Keratinocyte (primary cell): ENCODE measurements at places on chromosomes 4 and X. TPM values are rescaled to one million over a fixed set of nuclear protein-coding genes. Genes with fewer than 3 reads are reported as not detected.

GRCh38 chrX:27336466-27337091, 126.6 kb downstream of the PPP4R3C start:
- no peaks in the 10 kb centered on the region for H3K27me3 ChIP-seq
- no peak overlapping the region for H3K27ac ChIP-seq
- no peak for DNase-seq
- no peaks in the 10 kb centered on the region for H3K36me3 ChIP-seq
- no peak overlapping the region for H3K4me3 ChIP-seq

- no peaks in the 10 kb centered on the region for H3K27me3 ChIP-seq
- no peaks in the 10 kb centered on the region for H3K4me1 ChIP-seq
- H3K27ac ChIP-seq: no peak overlapping the region
- DNase-seq: no peak
- no peak overlapping the region for H3K4me3 ChIP-seq
Observed at GRCh38 chr4:137694138-137694537, 161.8 kb upstream of the PCDH18 start.

The HTN3 gene
- polyA plus RNA-seq: not detected in 3 replicates

GRCh38 chr4:185002784-185003183, 15.5 kb upstream of the HELT start:
- H3K4me1 ChIP-seq: peaks cover 5% of the 10 kb centered on the region
- no peak overlapping the region for H3K4me3 ChIP-seq
- H3K27ac ChIP-seq: no peak overlapping the region
- DNase-seq: no peak
- no peaks in the 10 kb centered on the region for H3K36me3 ChIP-seq

The PJA1 gene
- polyA plus RNA-seq: 13.9 to 24.4 TPM (median 19.2 TPM) in 3 replicates

The SPACA5 gene
- polyA plus RNA-seq: not detected in 3 replicates

- H3K36me3 ChIP-seq: no peaks in the 10 kb centered on the region
- no peak overlapping the region for H3K27ac ChIP-seq
- H3K27me3 ChIP-seq: no peaks in the 10 kb centered on the region
- no peak overlapping the region for H3K4me3 ChIP-seq
- DNase-seq: no peak
Observed at GRCh38 chr4:53598483-53598882, 7.2 kb upstream of the LNX1 start.

GRCh38 chr4:8771666-8772065, 100.0 kb downstream of the HMX1 start:
- no peaks in the 10 kb centered on the region for H3K36me3 ChIP-seq
- no peak overlapping the region for H3K4me3 ChIP-seq
- H3K27ac ChIP-seq: no peak overlapping the region
- no peaks in the 10 kb centered on the region for H3K27me3 ChIP-seq

DNA sequence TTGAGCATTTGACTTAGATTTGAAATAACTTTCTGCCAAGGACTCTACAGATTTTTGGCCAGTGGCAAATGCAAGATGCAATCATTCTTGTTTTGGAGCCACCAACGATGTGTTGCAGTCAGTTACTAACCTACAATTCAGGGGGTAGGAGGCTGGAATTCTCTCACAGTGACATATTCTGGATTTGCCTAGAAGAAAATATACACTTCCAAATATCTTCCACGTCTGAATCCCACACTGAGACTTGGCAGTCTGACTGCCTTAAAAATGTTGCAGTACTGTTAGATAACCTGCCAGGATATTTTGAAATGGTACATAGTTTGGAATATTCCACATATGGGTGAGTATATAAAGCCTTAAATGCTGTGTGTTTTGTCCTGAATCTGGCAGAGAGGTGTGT, 27.6 kb upstream of the AGTR2 start:
- no peak overlapping the region for H3K4me3 ChIP-seq
- no peaks in the 10 kb centered on the region for H3K4me1 ChIP-seq
- H3K27ac ChIP-seq: no peak overlapping the region

GRCh38 chr4:163536091-163536490, 41.6 kb downstream of the TMA16 start:
- no peak overlapping the region for H3K4me3 ChIP-seq
- DNase-seq: no peak
- H3K4me1 ChIP-seq: peaks cover 9% of the 10 kb centered on the region
- H3K27ac ChIP-seq: no peak overlapping the region
- peaks cover 4% of the 10 kb centered on the region for H3K36me3 ChIP-seq

The CENPVL2 gene
- not detected in 3 replicates for polyA plus RNA-seq

- DNase-seq: no peak
- no peak overlapping the region for H3K27ac ChIP-seq
- H3K27me3 ChIP-seq: no peaks in the 10 kb centered on the region
- H3K4me3 ChIP-seq: no peak overlapping the region
- H3K4me1 ChIP-seq: peaks cover 4% of the 10 kb centered on the region
Observed at GRCh38 chrX:154827194-154828015, 7.1 kb downstream of the SMIM9 start.

DNA sequence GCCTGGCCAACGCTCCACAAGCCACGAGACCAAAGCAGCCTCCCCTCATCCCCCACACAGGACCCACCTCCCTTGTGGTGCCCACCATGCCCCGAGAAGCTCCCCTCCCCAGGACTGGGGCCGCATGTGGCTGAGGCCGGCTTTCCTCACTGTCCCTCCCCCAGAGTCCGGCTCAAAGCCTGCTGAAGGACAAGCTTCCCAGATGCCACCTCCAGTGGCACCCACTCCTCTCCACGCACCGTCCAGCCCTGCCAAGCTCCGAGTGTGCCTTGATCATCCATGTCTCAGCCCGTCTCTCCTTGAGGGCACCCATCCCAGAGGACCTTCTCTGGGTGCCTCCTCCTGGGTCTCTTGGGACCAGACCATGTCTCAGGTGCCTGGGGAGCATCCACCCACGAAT, 58.8 kb upstream of the MXD4 start:
- H3K27ac ChIP-seq: no peak overlapping the region
- no peak for DNase-seq
- no peaks in the 10 kb centered on the region for H3K4me1 ChIP-seq
- no peaks in the 10 kb centered on the region for H3K36me3 ChIP-seq
- H3K4me3 ChIP-seq: no peak overlapping the region

GRCh38 chr4:158861281-158861680, 92.5 kb downstream of the FNIP2 start:
- no peak overlapping the region for H3K27ac ChIP-seq
- peaks cover 5% of the 10 kb centered on the region for H3K4me1 ChIP-seq

The CENPVL3 gene
- polyA plus RNA-seq: not detected in 3 replicates

GRCh38 chr4:57159866-57160265, 49.7 kb upstream of the IGFBP7 start:
- no peak overlapping the region for H3K4me3 ChIP-seq
- peaks cover 10% of the 10 kb centered on the region for H3K4me1 ChIP-seq
- H3K27me3 ChIP-seq: no peaks in the 10 kb centered on the region
- no peaks in the 10 kb centered on the region for H3K36me3 ChIP-seq
- no peak overlapping the region for H3K27ac ChIP-seq

The PDE6B gene
- 0.08 to 0.09 TPM in 2 of 3 replicates, not detected in the other for polyA plus RNA-seq

The BGN gene
- 0.03 to 0.12 TPM (median 0.07 TPM) in 3 replicates for polyA plus RNA-seq

GRCh38 chr4:160019936-160020335, 917.1 kb downstream of the RAPGEF2 start:
- no peaks in the 10 kb centered on the region for H3K36me3 ChIP-seq
- no peak overlapping the region for H3K4me3 ChIP-seq
- H3K4me1 ChIP-seq: no peaks in the 10 kb centered on the region
- DNase-seq: no peak
- H3K27me3 ChIP-seq: no peaks in the 10 kb centered on the region

DNA sequence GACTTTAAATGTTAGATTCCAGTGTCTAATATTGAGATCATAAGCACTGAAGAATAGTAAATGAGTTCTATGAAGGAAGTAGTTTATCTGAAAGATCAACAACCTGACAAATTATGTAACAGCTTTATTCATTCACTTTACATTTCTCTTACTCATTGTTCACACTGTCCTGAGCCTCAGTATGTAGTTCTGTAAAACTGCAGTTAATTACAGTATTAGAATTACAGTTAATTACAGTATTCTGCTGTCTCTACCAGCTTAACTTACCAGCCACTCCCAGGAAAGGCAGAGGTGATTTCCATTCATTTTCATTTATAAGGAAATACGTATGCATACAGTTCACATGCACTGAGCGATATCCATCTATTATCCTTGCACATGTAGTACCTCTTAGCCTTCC, 32.7 kb downstream of the NFKB1 start:
- DNase-seq: no peak
- no peaks in the 10 kb centered on the region for H3K36me3 ChIP-seq
- H3K4me3 ChIP-seq: no peak overlapping the region
- no peaks in the 10 kb centered on the region for H3K27me3 ChIP-seq

DNA sequence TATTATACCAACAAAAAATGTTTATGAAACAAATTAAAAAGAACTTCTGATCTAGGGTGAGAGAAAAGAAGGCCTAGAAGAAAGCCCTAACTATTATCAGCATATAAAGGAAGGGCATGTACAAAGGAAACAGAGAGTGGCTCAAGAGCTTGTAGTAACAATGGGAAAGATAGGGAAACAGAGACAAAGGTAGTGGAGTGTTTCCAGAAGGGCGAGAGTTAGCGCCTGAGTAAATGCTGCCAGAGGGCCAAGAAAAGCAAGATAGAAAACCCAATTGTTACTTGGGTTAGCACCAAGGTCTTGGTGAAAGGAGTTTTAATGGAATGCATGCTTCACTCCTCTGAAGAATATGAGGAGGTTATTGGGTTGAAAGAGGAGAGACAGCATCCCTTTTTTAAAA, 16.5 kb upstream of the MSL3 start:
- no peaks in the 10 kb centered on the region for H3K36me3 ChIP-seq
- no peaks in the 10 kb centered on the region for H3K27me3 ChIP-seq
- H3K4me1 ChIP-seq: no peaks in the 10 kb centered on the region
- no peak overlapping the region for H3K27ac ChIP-seq

DNA sequence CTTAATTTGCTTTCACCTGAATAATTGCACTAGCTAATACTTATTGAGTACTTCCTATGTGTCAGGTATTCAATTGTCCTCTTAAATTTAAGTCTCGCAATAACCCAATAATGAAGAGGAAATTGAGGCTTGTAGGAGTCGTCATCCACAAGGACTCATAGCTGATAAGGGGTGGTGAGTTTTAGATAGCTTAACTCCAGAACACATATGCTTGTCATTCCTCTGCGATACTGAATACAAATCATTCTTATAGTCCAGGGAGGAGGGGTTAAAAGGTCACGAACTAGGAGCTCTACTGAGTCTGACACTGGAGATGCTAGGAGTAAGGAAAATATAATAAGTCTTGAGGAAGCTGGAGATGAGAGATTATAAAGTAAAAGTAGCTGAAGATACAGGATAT, 1.4 kb upstream of the PACRGL start:
- H3K4me3 ChIP-seq: no peak overlapping the region
- H3K27ac ChIP-seq: no peak overlapping the region
- no peaks in the 10 kb centered on the region for H3K36me3 ChIP-seq
- no peaks in the 10 kb centered on the region for H3K27me3 ChIP-seq

The IQCM gene
- not detected in 3 replicates for polyA plus RNA-seq

The CFAP47 gene
- under 0.01 TPM in 1 of 3 replicates, not detected in the others for polyA plus RNA-seq

GRCh38 chrX:106903856-106904528, 851 bp upstream of the RIPPLY1 start:
- peaks cover 7% of the 10 kb centered on the region for H3K27me3 ChIP-seq
- no peak overlapping the region for H3K27ac ChIP-seq
- no peak for DNase-seq
- H3K4me3 ChIP-seq: no peak overlapping the region
- H3K36me3 ChIP-seq: no peaks in the 10 kb centered on the region
- H3K4me1 ChIP-seq: no peaks in the 10 kb centered on the region

The TBC1D14 gene
- polyA plus RNA-seq: 49.8 to 55.1 TPM (median 52.0 TPM) in 3 replicates

DNA sequence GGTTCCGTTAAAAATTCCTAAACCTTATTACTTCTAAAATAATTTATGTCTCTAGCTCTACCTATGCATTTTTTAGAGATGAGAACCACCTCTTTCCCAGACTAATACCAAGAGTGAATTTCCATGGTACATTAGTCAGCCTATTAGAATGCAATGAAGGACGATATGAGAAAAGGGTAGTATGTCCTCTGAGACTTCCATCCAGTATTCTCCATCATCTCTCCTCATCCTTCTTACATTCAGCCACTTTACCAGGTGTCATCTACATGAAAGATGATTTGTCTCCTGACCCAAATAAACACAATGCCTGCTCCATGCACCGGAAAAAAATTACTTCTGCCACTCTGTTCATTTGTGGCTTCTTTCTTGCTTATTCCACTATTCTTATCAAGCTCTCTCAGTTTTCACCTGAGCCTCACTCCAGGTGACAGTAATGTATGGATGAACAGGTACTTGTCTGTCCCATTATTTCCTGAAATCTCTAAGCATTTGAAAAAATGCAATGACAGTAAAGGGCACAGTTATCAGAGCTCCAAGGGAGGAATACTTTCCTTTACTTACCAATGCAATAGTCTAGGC, 97.9 kb downstream of the MAB21L2 start:
- peaks cover 16% of the 10 kb centered on the region for H3K4me1 ChIP-seq
- H3K27ac ChIP-seq: peak overlapping the region; percentile 15
- no peaks in the 10 kb centered on the region for H3K27me3 ChIP-seq
- H3K36me3 ChIP-seq: no peaks in the 10 kb centered on the region
- peak overlapping the region; percentile 52 for H3K4me3 ChIP-seq

The ASB11 gene
- not detected in 3 replicates for polyA plus RNA-seq

The S100P gene
- polyA plus RNA-seq: 0.68 to 2.3 TPM (median 1.7 TPM) in 3 replicates

The SH3TC1 gene
- 12.0 to 22.1 TPM (median 12.3 TPM) in 3 replicates for polyA plus RNA-seq

- no peaks in the 10 kb centered on the region for H3K27me3 ChIP-seq
- no peak for DNase-seq
- H3K4me3 ChIP-seq: no peak overlapping the region
- H3K27ac ChIP-seq: no peak overlapping the region
- H3K36me3 ChIP-seq: no peaks in the 10 kb centered on the region
Observed at GRCh38 chrX:145840531-145840930, 22.9 kb downstream of the SLITRK2 start.

DNA sequence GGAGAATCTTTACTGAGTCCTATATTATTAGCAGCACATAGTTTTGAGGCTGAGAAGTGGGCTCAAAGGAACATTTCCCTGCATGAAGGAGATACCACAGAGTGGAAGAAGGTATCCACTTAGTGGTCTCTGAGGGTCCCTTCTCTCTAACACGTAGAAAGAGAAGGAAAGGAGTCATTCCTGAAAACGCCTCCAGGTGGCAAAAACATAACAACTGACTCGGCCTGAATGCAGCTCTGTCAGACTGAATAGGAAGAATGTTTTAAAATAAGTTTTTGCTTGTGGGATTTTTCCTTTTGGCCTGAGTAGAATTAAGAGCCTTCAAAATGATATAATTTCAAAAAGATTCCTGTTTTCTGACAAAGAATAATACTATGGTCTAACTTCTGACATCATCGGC, 23.3 kb downstream of the RPGR start:
- no peak for DNase-seq
- H3K36me3 ChIP-seq: no peaks in the 10 kb centered on the region
- H3K27ac ChIP-seq: no peak overlapping the region
- no peak overlapping the region for H3K4me3 ChIP-seq
- H3K4me1 ChIP-seq: no peaks in the 10 kb centered on the region
- H3K27me3 ChIP-seq: no peaks in the 10 kb centered on the region

GRCh38 chrX:9650091-9650490, 115.6 kb downstream of the GPR143 start:
- H3K4me3 ChIP-seq: no peak overlapping the region
- H3K27ac ChIP-seq: no peak overlapping the region
- no peaks in the 10 kb centered on the region for H3K4me1 ChIP-seq
- no peaks in the 10 kb centered on the region for H3K36me3 ChIP-seq
- no peaks in the 10 kb centered on the region for H3K27me3 ChIP-seq

The LDB2 gene
- not detected in 3 replicates for polyA plus RNA-seq

- H3K4me1 ChIP-seq: peaks cover 11% of the 10 kb centered on the region
- no peaks in the 10 kb centered on the region for H3K36me3 ChIP-seq
- no peak for DNase-seq
- no peak overlapping the region for H3K4me3 ChIP-seq
- H3K27me3 ChIP-seq: no peaks in the 10 kb centered on the region
- H3K27ac ChIP-seq: no peak overlapping the region
Observed at GRCh38 chr4:185904381-185904780, 92.4 kb upstream of the SORBS2 start.
